ENCODE measurements at places on chromosomes 11 and 22.

DNA sequence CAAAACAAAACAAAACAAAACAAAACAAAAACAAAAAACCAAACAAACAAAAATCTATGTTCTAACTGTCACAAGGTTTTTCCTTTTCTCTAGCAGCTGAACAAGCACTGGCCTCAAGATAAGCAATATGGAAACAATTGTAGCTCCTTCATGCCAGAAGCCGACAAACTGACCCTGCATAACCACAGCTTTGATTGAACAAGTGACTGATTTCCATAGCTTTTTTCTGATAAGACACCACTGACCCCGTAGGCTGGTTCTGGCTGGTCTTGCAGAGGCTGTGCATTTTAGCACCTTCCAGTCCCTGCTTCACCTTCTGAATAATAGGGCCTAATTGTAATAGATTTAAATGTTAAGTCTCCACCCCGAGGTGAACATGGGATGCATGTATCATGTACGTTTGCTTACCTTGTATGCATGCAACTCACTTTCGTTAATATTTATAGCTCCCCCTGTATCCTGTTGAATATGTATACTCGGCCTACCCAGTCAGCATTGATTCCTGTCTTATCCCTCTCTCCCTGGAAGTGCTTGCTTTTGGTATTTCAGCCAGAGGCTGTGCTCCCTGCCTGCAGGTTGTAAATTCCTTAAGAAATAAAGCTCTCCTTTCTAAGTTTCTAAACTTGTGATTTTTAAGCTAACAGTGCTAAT is 49.6 kb downstream of the CNTF start:
- DNase-seq = no peak

DNA sequence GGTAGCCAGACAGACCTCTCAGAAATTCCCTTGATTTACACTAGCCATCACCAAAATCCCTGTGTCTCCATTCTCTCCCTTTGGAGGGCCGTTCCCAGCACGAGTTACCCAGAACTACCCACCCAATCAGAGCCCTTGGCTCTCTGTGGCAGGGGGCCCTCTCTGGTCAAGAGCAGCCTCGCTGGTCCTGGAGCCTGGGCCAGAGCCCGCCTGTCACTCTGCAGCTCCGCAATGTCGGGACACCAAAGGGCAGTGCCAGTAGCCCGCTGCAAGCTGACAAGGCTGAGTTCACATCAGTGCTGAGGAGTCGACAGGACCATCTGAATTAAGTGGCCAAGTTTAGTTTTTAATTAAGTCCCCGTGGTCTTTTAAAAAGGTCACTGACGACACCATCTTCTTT is 241.6 kb downstream of the ST3GAL4 start:
- DNase-seq = no peak

GRCh38 chr11:20111871-20112270 is 48.4 kb downstream of the DBX1 start:
- DNase-seq = no peak

DNA sequence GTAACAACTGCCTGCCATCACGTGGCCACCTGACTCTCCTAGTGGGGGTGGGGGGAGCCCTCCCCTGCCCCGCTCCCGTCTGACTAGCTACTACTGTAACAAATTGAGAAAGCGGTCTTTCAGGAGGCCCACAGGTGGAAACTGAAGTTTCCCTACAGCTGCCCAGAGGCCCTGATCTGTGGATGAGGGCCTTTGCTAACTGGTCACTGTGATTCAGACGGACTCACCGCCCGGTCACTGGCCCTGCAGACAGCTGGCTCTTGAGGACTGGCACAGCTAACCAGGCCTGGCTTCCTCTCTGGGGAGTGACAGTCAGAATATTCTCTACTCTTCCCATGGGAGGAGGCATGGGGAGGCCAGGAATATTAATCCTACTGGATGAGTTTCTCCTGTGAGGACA is 116.8 kb downstream of the ARHGAP8 start:
- peak; percentile 45 for DNase-seq

GRCh38 chr11:116687458-116688201 is 85.2 kb downstream of the BUD13 start:
- peak; percentile 86 for DNase-seq

DNA sequence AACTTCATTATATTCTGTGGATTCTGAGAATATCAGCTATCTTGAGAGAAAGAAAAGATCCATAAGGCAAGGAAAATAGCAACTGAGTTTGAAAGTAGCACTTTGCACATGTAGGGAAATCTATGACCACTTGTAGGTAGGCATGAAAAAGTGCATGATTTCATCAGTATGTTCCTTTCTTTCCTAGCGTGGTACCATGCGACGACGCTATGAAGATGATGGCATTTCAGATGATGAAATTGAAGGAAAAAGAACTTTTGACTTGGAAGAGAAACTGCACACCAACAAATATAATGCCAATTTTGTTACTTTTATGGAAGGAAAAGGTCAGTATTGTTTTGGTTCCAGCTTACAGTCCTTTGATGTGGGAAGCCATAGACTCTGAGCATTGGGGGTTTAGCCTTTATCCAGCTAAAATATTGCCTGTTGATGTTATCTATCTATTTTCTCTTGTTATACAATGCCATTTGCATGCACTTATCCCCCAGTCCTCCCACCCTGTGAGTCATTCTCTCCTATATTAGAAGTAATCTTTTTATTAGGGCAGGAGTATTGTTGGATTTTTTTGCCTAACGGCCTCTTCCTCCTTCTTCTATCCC is 60.9 kb downstream of the KDM2A start:
- no peak for DNase-seq

GRCh38 chr11:79487412-79487811 is 46.6 kb upstream of the TENM4 start:
- no peak for DNase-seq

DNA sequence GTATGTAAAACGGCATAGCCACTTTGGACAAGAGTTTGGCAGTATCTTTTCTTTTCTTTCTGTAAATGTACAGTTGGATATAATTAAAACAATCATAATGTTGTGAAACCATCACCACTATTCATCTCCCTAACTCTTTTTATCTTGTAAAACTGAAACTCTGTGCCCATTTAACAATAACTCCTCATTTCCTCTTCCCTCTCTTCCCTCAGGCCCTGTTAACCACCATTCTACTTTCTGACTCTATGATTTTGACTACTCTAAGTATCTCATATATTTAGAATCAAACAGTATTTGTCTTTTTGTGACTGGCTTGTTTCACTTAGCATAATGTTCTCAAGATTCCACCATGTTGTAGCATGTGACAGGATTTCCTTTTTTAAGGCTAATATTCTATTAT is 10.2 kb downstream of the SCUBE2 start:
- DNase-seq = no peak

DNA sequence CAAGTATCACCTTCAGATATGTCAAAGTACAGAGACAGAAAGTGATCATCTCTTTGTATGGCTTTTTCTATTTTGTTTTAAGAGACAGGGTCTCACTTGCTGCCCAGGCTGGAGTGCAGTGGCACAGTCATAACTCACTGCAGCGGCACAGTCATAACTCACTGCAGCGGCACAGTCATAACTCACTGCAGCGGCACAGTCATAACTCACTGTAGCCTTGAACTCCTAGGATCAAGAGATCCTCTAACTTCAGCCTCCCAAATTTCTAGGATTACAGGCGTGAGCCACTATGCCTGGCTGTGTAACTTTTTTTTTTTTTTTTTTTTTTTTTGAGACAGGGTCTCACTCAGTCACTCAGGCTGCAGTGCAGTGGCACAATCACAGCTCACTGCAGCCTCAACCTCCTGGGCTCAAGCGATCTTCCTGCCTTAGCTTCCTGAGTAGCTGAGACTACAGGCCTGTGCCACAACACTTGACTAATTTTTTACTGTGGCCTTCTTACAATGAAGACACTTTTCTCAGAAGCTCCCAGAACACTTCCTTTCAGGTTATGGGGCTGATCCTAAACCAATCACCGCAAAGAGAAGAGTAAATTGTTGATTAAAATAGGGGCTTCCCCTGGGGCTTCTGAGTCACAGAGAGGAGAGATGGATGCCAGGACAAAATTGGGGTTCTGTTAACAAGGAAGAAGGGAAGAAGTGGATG is 9.0 kb upstream of the HIKESHI start:
- no peak for DNase-seq

GRCh38 chr22:29265929-29266328 is 1.9 kb downstream of the RHBDD3 start:
- no peak for DNase-seq
